Stimulated activated memory B cell treated with anti-CD40 and anti-IgM and Interleukin-4, amounts not matched to agents 10 μg/mL and 1 μg/mL and 100 μg/mL, for 72 hours (primary cell): ENCODE measurements at places on chromosomes 4 and X.

GRCh38 chr4:59608466-59608865, 1591.7 kb upstream of the ADGRL3 start:
- no peak for ATAC-seq

DNA sequence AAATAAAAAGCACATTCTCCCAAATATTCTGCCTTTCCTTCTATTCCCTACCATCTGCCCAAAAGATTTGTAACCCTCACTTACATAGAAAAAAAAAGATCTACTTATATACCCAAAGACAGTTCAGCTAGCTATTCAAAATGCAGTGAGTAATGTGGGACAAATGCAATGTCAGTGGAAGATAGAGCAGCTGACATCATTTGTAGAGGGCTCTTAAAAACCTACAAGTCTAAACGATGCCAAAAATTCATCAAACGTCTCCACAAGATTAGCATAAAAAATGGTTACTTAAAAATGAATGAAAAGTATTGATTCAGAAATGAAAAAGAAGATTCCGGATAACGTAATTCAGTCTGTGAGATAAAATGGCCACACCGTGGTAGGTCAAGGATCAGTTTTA, 96.5 kb downstream of the ASB9 start:
- ATAC-seq: no peak

DNA sequence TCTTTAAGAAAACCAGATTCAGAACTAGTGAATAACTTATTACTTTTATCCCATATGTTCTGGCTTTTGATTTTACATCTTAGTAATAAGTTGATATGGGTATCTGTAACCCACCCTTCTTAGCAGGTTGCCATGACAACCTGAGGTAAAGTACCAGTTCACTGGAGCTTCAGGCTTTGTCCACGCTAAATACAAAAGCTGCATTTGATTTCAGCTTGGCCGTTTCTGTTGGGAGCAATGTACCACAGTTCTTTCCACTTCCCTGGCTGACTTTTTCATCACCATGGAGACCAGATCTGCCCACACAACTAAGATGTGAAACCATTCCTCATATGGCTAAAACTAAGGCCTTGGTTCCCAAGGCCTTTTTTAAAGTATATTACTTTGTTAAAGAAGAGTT, 26.1 kb downstream of the KLHL34 start:
- no peak for ATAC-seq

DNA sequence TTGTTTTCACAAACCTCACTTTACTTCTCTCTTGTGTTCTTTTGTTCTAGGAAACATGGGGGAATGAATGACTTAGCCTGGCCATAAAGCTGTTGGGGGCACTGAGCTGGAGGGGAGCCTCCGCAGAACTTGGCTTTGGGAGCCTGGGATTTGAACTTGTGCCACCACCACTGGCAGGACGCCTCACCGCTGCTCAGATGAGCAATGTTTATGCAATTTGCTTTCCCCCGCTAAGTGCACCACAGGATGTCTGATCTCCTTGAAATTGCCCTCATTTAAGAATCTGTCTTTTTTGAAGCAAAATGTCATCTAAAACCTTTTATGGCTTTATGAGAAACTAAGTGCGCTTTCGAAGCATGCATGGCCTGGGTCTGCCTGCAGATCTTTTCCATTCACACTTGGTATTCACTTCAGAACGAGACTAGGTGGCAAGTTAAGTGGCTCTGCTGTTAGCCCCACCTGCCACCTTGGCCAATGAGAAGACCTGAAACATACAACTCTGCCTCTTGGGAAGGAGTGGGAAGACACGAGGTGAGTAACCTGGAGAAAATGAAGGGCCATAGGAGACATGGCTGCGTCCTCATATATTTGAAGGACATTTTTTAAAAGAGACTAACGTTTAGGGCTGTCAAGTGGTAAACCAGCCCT, 119.3 kb downstream of the LDB2 start:
- ATAC-seq: no peak

GRCh38 chrX:127568691-127569090, 483.5 kb downstream of the ACTRT1 start:
- no peak for ATAC-seq
